ENCODE measurements at places on chromosomes 11 and 22.

- no peak for DNase-seq
Measured at GRCh38 chr11:64358536-64358906, 441 bp upstream of the RPS6KA4 start.

GRCh38 chr22:46437671-46438440 lies 99.6 kb downstream of the CELSR1 start:
- no peak for DNase-seq

DNA sequence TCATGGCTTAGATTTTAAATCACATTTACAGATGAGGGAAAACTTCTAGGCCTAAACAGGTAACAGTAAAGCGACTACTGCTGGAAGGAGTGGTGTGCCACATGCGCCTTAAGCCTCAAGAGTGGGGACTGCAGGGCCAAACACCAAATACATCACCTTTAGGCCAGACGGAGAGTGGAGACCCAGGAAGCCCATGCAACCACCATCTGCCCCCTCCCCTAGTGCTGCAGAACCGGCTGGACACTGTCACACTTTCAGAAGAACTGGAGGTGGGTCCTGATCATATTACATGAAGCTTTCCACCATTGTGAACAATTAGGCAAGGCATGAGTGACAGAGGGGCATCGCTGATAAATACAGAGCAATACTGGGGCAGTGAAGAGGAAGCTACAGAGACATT lies 28.9 kb downstream of the SLC25A18 start:
- no peak for DNase-seq

DNA sequence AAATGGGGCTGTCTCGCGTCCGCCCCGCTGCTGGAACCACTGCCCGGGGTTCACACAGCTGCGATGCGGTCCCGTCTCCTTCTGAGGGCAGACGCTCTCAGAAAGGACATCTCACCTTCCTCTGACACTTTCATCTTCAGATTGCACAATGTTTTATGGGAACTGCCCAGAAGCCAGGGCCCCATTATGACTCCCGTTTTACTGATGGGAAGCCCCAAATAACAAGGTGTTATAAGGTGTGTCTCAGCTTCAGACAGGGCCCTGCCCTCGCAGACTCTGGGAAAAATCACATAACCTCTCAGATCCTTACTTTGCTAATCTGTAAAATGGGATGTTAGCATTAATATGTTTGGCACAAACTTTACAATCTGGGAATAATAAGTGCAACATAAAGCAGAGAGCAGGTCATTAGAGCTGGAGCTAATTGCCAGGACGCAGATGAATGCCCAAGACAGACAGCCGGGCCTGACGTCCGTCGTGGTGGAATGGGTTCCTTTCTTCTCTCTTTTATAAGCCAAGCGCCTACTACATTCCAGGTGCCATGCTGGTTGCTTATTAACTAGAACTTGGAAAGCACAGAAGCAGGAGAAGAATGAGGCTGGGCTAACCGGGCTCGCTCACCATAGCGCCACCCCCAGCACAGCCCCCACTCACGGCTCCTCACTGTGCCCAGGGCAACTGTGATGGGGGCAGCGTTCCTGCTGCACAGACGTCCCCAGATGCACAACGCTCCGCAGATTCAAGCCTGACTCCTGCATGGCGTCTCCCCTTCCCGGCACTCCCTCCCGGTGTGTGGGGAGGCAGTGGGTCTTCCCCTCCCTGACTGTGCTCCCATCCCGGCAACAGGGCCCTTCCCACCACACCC lies 43.8 kb downstream of the TRMU start:
- DNase-seq: no peak

DNA sequence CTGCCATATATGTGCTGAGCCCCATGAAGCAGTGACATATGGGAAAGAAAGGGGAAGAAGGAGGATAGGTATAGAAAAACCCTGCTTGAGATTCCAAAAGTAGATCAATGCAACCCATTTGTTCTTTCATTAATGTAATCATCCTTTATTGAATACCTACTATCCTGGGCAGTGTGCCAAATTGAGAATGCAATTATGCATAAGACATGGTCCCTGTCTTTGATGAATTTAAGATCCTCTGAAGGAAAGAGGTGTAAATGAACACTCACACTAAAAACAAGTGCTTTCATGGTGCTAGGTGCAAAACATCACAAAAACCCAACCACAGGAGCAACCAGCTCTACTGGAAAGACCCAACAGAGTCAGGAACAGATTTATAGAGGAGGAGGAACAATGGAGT lies 29.7 kb downstream of the FLI1 start:
- DNase-seq: no peak

DNA sequence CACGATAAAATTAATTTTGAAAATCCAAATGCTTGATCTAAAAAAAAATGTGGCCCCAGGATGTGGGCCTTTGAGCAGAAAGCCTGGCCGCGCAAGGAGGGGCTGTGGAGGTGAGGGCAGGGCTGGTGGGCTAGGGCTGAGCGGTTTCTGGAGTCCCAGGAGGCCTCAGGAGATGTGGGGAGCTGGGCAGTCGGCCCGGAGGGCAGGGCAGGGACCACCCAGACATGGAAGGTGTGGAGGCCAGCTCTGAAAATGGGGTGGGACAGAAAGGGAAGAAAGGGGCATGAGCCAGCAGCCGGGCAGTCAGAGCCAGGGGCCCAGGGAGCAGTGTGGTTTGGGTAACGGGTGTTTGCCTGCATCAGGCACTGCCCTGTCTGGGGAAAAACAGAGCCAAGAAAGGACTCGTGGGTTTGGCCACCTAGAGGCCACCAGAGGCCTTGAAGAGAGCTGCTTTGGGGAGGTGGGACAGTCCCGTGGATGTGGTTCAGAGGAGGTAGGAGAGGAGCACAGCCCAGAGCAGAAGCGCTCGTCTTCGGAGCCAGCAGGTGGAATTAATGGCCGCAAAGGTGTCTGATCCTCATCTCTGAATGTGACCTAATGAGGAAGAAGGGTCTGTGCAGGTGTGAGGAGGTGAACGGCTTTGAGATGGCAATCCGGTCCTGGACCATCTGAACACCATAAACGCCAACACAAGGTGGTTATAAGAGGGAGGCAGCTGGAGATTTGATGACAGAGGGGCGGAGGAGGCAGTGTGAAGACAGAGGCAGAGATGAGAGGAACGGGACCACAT lies 50.2 kb downstream of the IGF2 start:
- no peak for DNase-seq

DNA sequence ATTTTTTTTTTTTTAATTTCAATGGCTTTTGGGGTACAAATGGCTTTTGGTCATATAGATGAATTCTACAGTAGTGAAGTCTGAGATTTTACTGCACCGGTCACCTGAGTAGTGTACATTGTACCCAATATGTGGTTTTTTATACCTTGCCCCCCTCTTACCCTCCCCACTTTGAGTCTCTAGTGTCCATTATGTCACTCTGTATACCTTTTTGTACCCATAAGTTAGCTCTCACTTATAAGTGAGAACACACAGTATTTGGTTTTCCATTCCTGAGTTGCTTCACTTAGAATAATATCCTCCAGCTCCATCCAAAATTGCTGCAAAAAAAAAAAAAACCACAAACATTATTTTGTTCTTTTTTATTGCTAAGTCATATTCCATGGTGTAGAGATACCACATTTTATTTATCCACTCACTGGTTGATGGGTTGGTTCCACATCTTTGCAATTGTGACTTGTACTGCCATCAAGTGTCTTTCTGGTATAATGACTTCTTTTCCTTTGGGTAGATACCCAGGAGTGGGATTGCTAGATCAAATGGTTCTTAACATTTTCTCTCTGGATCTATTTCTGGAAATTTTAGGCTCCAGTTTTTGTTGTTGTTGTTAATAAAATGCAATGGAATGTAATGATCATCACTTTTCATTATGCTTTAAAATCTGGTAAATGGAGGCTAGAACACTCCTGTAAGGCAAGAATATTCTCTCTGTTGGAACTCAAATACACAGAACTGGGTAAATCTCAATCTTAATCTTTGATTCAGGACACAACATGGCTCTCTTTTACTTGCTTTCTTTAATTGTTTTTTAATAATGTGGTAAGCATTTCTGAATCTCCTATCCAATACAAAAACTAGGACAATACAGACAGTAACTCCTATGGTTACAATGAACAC lies 10.3 kb downstream of the NEAT1 start:
- peak; percentile 50 for DNase-seq

GRCh38 chr11:119673759-119674336 lies 55.2 kb downstream of the NECTIN1 start:
- no peak for DNase-seq

DNA sequence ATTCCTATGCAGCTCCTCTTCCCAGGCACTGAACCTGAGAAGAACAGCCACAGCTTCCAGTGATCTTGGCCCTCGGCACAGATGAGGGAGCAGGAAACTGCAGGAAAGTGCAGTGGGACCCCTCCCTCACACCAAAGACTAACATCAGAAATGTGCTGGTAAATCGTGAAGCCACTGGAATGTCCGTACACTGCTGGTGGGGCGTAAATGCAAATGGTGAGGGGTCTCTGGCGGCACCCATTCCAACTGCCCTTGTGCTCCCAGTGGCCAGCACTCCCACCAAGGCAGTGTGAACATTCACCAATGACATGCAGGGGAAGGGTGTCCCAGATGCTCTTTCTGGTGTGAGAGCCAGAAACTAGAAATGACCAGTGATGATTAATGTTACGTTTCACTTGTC lies 574.0 kb downstream of the BRD1 start:
- no peak for DNase-seq

GRCh38 chr11:13222285-13222684 lies 55.3 kb upstream of the BMAL1 start:
- DNase-seq: no peak

DNA sequence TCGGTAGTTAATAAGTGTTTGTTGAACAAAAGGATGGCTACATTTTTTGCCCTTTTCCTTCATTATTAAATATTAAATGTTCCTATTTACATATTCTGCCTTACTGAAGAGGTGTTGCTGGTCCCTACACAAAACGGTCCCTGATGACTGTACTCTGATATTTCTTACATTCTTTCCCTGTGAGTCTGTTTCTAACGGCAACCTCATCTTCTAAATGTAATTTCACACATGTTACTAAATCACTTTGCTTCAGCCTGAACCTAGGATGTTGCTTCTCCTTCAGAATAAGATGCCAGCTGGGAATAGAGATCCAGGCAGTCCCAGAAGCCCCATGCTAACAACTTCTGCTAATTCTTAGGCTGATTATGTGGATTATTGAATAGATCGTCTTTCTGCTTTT lies 50.3 kb downstream of the SPON1 start:
- no peak for DNase-seq

GRCh38 chr22:46661221-46661851 lies 41.1 kb downstream of the GRAMD4 start:
- peak; percentile 54 for DNase-seq

DNA sequence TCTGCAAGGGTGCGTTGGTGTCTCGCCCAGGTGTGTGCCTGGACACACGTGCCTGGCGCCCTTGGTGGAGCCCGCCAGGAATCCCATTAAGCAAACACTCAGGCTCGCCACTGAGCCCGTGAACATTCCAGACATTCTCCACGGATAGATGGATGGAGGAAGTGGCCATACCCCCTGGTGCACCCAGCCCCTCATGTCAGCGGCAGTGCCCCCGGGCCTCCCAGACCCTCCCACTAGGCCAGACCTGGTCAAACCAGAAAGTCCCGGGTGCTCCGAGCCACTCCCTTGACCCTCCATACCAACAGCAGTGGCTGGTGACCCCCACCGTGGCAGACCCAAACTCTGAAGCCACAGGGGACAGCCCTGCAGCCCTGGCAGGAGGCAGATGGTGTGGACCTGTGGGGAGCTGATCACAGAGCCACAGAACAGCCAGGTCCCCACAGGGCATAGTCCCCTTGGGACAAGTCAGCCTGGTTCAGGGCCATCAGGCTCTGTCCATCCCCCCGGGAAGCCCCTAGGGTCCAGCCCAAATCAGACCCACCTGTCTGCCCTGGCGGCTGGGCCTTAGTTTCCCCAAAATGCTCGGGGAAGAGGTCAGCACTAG lies 1.9 kb downstream of the EPS8L2 start:
- DNase-seq: no peak

GRCh38 chr11:130180896-130181294 lies 21.3 kb downstream of the ST14 start:
- DNase-seq: no peak

- DNase-seq: no peak
Measured at GRCh38 chr11:68354148-68354872, 41.9 kb downstream of the LRP5 start.

GRCh38 chr11:94068764-94069163 lies 47.6 kb downstream of the HEPHL1 start:
- DNase-seq: no peak

DNA sequence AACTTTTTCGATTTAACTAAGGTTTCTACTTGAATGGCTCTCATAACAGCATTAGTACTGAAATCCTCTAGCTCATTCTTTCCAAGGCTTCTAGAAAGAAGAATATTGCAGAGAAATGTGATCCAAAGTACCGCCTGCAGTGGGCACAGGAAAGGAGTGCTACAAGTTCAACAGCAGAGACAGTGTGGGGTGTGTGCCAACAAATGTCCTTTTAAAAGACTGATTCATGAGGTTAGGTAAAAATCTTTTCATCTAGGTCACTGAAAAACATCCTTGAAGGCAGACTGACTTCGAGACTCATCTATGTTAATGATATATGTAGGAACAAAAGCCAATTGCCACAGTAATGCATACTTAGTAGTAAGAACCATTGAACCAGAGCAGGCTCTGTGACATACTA lies 349.1 kb upstream of the PITPNB start:
- no peak for DNase-seq

GRCh38 chr11:37182031-37182430 lies 584.0 kb upstream of the RAG2 start:
- DNase-seq: no peak

- DNase-seq: no peak
Measured at GRCh38 chr11:86983021-86983488, 27.9 kb upstream of the FZD4 start.

GRCh38 chr22:36741968-36742367 lies 34.0 kb downstream of the IFT27 start:
- no peak for DNase-seq

DNA sequence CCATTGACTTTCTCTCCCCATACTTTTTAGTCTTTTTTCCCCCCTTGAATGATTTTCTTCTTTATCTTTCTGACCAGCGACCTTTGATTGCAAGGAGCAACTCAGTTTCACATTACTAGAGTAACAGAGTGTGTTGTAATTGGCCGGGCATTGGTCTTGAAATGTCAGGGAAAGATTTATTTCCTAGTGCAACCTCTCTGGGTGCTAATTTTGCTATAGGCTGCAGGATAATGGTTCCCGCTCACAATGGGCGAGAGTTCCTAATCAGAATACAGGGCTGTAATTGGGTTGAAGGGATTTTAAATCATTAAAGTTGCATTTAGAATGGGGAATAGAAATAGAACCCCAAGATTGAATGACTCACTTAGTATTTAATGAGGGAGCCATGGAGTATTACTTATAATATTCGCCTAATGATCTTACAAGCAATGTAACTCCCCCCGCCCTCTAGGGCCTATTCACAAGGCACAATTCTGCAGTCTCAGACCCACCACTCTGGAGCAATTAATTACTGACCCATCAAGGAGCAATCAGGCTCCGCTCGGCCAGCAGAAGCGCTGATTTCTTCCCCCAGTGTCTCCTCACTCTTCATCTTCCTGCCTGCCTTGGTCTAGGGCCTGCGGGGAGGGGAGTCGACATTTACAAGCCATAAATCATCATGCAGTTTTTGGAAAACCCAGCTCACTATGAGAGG lies 725.9 kb downstream of the NTM start:
- no peak for DNase-seq

GRCh38 chr11:13289081-13289480 lies 11.5 kb downstream of the BMAL1 start:
- DNase-seq: no peak

GRCh38 chr11:64759722-64760719 lies at the start of gene PYGM:
Gene PYGM, minus strand, starts transcription at chr11:64759974. Its CDS starts 76 bp downstream, at chr11:64759898.
- no peak for DNase-seq
